ENCODE measurements at places on chromosomes 12 and 14.

DNA sequence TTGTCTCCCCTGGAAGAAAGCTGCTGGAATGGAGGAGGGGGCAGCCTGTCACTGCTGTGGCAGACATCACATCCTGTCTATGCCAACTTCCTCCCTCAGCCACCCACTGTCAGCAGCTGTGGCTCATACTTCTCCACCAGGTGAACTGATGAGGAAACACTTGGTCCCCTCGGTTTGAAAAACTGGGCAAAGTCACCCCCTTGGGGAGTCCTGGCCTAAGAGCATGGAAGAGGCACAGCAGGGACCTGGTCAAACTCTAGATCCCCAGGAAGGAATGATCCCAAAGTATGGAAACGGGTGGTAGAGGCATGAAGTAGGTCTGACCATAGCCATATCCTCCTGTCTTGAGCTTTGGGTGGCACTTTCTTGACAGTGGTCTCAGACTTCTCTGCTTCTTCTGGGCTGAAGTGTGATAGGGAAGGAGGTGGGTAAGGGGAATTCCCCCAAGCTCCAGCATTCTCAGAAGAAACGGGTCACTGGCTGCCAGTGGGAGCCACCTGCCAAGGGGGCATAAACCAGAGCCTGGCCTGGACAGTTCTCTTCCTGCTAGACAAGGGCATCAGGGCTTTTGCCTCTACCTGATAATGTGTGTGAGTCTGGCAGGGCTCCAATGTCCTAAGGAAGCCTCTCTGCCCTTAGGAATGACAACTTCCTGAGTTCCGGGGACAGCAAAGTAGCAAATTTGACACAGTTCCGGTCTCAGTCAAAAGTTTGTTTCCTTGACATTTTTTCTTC, 36.0 kb downstream of the FMNL3 start:
- peak; percentile 33 for DNase-seq

GRCh38 chr12:92561543-92561899, 141.3 kb upstream of the PLEKHG7 start:
- no peak for DNase-seq

DNA sequence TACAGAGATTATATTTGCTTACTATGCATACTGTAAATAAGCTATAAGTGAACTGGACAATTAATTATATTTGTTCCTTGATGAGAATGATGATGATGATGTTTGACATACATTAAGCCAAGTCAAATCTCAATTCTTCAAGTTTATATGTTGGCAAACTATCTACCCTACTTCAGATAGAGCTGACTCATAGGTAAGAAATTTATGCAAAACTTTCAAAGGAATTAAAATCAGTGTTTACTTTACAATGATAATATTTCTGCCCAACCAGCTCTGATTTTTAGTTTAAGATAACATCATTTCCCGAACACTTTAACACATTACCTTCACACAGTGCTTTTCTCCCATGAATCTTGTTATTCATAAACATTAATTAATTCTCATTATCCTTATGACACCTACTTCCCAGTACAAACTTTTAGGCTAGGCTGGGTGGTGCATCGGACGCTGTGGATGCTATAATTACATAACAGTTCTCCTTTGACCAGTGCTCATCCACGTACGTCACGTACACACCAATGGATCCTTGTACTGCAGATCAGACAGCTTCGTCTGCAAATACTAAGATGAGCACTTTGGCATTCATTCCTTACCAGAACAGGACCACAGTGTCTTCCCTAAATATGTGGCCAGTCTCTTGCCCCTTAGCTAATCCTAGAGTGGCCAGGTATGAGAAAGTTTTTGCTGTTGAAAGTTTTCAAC, 18.3 kb downstream of the BMP4 start:
- no peak for DNase-seq

DNA sequence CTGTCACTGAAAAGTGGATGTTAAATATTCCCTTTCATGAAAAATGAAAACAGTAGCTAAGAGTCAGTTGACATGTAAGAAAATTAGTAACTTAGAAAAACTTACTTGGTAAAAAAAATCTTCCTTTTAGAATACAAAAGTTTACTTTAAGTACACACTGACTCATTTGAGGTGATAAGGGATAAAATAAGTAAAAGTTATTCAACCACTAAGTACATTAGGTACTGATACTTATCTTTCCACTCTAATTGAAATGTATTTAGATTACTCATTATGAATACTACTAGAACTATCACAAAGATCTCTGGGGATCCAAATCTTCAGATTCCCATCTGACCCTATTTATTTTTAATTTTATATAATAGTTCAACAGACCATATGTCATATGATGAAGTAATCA, 12.2 kb downstream of the SYCP3 start:
- no peak for DNase-seq

DNA sequence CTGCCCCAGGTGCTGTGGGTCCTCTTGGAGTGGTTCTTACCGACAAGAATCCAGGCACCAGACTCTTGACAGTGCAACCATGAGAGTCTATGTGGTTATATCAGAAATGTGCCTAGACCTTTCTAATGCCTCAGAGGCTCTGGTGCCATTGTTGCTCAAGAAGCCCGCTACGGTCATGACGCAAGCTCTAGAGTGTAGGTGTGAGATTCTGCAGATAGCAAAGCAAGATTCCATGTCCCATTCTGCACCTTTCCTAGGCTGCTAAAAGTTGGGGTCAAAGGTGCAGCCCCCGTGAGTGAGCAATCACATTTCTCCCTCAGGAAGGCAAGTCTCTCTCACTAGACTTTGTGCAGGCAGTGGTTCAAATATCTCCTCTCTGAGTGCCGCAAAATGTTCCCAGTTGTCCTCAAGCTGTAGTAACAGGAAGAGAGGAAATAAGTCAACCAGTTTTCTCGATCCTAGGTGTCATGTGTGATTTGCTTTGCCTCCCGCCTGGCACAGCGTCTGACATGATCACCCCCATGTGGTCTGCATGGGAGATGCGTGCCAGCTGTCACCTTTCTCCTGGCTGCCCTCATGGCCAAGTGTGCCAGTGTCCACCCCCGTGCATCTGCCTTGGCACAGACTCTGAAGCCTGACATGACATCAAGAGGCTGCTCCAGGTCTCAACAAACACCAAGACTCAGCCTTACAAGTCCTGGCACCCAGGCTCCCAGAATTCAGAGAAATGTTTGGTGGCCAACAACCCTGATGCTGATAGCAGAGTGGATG, 122.5 kb upstream of the COCH start:
- DNase-seq, result no peak

GRCh38 chr12:40010899-40011774, 94.7 kb downstream of the SLC2A13 start:
- DNase-seq, result peak; percentile 35

GRCh38 chr14:81222126-81222525, 1.4 kb upstream of the GTF2A1 start:
- no peak for DNase-seq

GRCh38 chr14:100071545-100071944, 6.3 kb downstream of the EVL start:
- no peak for DNase-seq

DNA sequence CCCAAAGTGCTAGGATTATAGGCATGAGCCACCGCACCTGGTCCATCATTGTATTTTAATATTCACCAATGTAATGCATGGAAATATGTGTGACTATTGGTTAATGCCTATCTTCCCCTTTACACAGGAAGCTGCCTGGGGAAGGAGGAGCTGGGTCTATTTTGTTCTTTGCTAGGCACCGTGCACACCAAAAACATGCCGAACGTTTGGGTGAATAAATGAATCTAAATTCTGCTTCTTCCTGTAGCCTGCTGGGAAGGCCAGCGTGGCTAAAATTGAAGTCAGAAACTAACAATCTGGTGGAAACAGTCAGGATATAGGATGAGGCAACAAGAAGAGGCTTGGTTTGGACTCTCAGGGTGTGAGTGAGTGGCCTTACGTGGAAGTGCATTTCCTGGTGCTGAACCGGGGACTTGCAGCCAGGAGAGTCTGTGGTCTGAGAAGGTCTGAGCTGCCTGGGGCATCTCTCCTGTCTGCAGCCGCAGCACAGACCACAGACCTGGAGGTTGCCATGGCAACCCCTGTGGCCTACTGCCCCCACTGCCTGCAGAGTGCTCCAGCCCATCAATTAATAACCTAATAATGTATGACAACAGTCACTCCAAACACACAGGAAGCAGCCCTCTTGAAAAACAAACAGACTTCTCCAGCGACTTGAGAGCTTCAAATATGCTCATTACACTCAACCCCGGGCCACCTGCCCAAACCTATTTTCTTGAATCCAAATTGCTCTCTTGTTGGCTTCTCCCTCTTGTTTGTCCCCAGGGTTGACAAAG, 5.5 kb upstream of the GPR68 start:
- no peak for DNase-seq

DNA sequence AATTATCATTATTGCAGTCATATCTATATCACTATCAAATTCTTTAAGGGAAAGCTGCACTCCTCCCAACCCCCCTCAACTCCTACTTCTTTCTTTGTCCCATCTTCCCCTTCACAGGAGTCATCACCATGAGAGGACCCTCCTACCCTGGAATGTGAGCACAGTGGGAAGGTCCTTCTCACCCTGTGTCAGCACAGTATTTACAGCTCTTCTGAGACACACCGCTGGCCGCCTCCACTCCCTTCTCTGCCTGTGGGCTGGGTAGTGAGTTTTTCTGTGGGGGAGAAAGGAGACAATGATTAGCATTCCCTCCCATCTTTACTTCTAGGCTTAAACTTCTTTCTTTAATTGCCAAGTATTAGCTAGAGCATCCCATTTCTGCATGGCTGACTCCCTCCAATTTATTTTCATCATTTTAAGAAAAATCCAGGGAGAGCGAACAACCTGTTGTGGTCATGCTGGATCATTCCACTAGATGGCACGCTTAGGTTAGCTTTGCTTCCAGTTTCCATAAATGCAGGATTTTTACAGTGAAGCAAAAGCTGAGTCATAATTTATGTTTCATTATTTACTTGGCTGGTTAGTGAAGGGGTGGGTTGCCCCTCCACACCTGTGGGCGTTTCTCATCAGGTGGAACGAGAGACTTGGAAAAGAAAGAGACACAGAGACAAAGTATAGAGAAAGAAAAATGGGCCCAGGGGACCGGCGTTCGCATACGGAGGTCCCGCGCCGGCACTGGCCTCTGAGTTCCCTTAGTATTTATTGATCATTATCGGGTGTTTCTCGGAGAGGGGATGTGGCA, 188.5 kb downstream of the ALX1 start:
- DNase-seq, result no peak

GRCh38 chr14:90487031-90487430, 90.2 kb downstream of the CALM1 start:
- DNase-seq, result no peak

GRCh38 chr12:121849665-121850064, 9.0 kb downstream of the HPD start:
- DNase-seq, result no peak

GRCh38 chr14:76097547-76097946, 54.2 kb upstream of the GPATCH2L start:
- no peak for DNase-seq

- DNase-seq, result no peak
These were observed 1.7 kb upstream of the IL26 start for GRCh38 chr12:68227356-68227755.

DNA sequence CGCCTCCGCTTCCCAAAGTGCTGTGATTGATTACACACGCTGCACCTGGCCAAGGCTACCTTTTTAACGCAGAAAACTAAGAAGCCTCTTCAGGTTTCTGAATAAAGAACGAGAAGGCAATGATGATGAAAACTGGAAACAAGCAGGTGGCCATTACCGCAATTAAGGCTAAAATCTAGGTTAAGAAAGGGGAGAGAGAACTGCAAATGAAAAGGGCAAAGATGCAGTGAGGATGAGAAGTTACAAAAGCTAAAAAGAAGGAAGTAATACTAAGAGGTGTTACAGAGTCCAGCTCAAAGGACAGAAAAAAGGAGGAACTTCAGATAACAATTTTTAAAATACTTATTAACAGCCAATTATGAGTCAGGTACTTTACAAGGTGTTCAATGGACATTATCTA, 79.7 kb downstream of the DUSP16 start:
- DNase-seq, result no peak

DNA sequence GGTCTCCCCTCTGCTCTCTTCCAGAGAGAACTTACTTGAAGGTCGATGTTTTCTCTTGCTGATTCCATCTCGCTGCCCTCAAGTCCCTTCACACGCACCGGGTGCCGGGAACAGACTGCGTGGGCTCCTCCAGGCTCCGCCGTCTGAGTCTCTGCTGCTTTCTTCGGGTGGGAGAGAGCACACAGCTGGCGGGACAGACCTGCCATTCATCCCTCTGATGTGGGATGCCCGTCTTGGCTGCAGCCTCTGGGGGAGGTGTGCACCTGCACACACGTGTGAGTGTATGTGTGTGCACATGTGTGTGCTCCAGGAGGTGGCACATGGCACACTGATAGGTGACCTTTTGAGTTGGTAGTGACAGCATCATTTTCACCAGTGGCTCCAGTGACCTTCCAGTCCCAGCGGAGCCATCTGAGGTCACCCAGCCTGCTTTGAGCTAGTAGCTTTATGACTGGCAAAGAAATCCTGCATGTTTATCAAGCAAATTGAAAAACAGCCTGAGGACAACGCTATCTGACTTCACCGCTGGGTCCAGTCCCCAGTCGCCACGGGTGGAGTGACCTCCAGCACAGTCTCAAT, at the start of gene NINJ2:
Gene NINJ2 (minus strand): TSS at position 153 of the 579 bp plus-strand sequence. CDS start 85 bp downstream, at position 68.
- DNase-seq, result no peak

GRCh38 chr12:120588948-120589930, 8.0 kb upstream of the POP5 start:
- no peak for DNase-seq

DNA sequence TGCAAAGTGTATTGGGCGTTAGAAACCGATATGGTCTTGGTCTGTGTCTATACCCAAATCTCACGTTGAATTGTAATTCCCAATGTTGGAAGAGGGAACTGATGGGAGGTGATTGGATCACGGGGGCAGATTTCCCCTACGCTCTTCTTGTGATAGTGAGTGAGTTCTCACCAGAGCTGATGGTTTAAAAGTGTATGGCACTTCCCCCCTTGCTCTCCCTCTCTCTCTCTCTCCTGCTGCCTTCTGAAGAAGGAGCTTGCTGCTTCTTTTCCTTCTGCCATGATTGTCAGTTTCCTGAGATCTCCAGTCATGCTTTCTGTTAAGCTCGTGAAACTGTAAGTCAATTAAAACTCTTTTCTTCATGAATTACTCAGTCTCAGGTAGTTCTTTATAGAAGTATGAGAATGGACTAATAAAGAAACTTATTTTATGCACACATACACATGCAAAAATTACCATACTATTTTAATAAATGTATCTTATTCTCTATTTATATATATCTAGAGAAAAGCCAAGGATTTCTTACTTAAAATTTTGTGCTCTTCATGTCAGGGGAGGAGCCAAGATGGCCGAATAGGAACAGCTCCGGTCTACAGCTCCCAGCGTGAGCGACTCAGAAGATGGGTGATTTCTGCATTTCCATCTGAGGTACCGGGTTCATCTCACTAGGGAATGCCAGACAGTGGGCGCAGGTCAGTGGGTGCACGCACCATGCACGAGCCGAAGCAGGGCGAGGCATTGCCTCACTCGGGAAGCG, 1891.0 kb upstream of the FLRT2 start:
- DNase-seq, result no peak

- no peak for DNase-seq
These were observed 16.6 kb upstream of the SFSWAP start for GRCh38 chr12:131694116-131694838.
